ENCODE measurements at places on chromosomes 3 and 15. TPM values are rescaled to one million over a fixed set of nuclear protein-coding genes. Genes with fewer than 3 reads are reported as not detected.

GRCh38 chr3:141441381-141442364 is 45.2 kb upstream of the RASA2 start:
- peak; percentile 89 for DNase-seq
- no peaks in the 10 kb centered on the region for H3K27me3 ChIP-seq
- H3K36me3 ChIP-seq = peaks cover 41% of the 10 kb centered on the region
- peak overlapping the region; percentile 60 for H3K27ac ChIP-seq
- peaks cover 21% of the 10 kb centered on the region for H3K4me1 ChIP-seq

GOLGA8B gene
- 135 TPM for polyA plus RNA-seq

GRCh38 chr3:156772588-156773206 is 53.5 kb upstream of the LEKR1 start:
- no peak for DNase-seq
- no peaks in the 10 kb centered on the region for H3K4me1 ChIP-seq
- H3K4me3 ChIP-seq = no peak overlapping the region
- H3K36me3 ChIP-seq = no peaks in the 10 kb centered on the region

DNA sequence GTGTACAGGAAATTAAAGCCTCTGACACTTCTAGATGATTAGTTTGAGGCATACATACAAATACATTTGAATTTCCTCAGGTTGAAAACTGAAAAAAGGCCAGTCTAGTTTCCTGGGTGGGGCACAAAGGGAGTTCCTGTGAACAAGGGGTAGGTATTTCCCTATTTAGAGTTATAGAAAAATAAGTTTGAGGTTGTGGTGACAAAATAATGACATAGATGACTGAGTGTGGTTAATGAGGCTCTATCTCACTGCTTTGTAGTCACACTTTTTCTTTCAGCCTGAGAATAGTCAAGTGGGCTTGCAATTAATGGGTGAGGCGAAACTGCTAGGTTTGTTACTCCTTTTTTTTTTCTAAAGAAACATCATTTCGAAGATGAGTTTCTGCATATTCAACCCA is 4.3 kb downstream of the SLCO3A1 start:
- DNase-seq = no peak
- no peak overlapping the region for H3K4me3 ChIP-seq
- peaks cover 73% of the 10 kb centered on the region for H3K4me1 ChIP-seq
- H3K27ac ChIP-seq = no peak overlapping the region

GRCh38 chr3:130093741-130094391 is 12.2 kb downstream of the ALG1L2 start:
- peak overlapping the region; percentile 35 for H3K27ac ChIP-seq
- peak overlapping the region; percentile 28 for H3K4me3 ChIP-seq
- no peaks in the 10 kb centered on the region for H3K36me3 ChIP-seq
- DNase-seq = peak; percentile 85

HIGD2B gene
- polyA plus RNA-seq = not detected

DNA sequence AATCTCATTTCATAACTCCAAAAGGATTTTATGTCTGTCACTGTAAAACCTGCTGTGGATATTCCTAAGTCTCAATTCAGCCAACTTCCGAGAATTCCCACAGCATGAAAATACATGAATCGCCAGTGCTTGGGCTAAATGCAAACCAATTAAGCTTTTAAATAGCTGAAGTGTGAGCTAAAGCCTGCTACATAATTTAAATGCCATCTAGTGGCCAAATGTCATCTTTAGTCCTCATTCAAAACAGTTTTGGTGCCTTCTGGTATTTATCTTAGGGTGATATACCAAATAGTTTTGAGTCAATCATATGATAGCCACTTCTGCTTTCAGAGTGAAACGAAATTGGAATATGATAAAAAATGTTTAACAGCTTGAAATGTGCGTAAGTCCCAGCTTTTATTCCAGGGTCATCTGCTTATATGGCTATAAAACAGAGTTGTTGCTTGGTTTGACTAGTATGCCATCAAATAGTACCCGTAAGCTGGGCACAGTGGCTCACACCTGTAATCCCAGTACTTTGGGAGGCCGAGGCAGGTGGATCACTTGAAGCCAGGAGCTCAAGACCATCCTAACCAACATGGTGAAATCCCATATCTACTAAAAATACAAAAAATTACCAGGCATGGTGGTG is 41.8 kb upstream of the CCNL1 start:
- H3K27ac ChIP-seq = no peak overlapping the region
- H3K36me3 ChIP-seq = no peaks in the 10 kb centered on the region
- no peaks in the 10 kb centered on the region for H3K27me3 ChIP-seq

DNA sequence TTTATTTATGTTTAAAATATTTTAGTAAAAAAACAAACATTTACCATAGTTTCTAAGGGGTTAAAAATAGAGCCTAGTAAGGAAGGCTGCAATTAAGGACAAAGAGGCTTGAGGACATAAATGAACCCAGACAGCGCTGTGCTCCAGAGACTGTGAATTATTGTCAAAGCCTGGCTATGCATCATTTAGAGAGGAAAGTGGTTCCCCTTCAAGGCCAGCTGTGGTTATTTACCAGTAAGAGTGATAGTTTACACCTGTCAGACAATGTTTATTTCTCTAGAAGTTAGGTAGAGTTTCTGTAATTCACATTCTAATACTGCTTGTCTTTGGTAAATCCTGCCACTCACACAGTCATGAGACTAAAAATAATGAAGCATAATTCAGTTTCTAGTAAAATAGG is 32.4 kb upstream of the PIK3R4 start:
- H3K4me3 ChIP-seq = no peak overlapping the region
- no peak for DNase-seq
- no peaks in the 10 kb centered on the region for H3K27me3 ChIP-seq
- H3K4me1 ChIP-seq = no peaks in the 10 kb centered on the region
- H3K36me3 ChIP-seq = no peaks in the 10 kb centered on the region
- H3K27ac ChIP-seq = no peak overlapping the region

DNA sequence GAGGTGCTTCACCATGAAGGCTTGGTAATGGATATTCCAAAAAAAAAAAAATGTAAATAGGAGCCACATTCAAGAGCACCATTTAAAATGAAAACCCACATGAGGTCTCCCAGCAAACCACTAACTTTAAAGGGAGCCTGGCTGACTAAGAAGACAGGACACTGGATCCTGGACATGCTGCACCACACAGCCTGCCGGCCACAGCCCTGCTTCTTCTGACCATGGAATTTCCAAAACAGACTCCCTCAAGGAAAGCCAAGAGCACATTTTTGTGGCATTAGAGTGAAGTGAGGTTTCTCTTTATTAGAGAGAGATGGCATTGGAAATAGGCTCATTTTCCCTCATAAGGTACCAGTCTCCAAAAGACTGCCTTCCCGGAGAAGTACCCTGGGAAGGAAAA is 113.9 kb downstream of the RORA start:
- H3K36me3 ChIP-seq = no peaks in the 10 kb centered on the region
- no peaks in the 10 kb centered on the region for H3K27me3 ChIP-seq
- H3K4me1 ChIP-seq = no peaks in the 10 kb centered on the region
- no peak overlapping the region for H3K27ac ChIP-seq
- no peak overlapping the region for H3K4me3 ChIP-seq

TEX55 gene
- polyA plus RNA-seq = not detected

DNA sequence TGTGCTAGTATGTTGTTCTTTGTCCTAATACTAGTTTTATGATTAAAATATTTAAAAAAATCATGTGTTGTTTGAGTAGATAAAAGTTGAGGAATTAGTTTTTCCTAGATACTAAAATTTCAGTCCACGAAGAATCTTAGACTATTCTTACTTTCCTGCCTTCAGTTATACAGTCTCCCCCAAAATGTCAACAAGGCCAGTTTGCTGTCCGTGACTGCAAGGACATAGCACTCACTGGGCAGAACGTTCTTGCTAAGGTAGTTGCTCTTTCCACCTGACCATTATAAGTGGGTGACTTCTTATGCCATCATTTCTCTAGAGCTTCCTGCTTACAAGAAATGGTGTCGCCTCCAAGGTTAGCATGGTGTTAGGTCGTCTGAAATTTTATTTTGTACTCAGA is 32.8 kb downstream of the KAT2B start:
- no peak for DNase-seq
- H3K4me3 ChIP-seq = no peak overlapping the region
- H3K27ac ChIP-seq = no peak overlapping the region

CCDC39 gene
- polyA plus RNA-seq = 0.11 TPM

- H3K27me3 ChIP-seq = no peaks in the 10 kb centered on the region
- H3K36me3 ChIP-seq = no peaks in the 10 kb centered on the region
- H3K4me1 ChIP-seq = no peaks in the 10 kb centered on the region
- DNase-seq = no peak
Measured at GRCh38 chr15:60933900-60934885, 294.9 kb downstream of the RORA start.

- H3K27ac ChIP-seq = no peak overlapping the region
- no peak for DNase-seq
- no peaks in the 10 kb centered on the region for H3K4me1 ChIP-seq
Measured at GRCh38 chr15:43881245-43881644, 54.4 kb downstream of the WDR76 start.

BFSP2 gene
- 15.9 TPM for polyA plus RNA-seq

TUSC7 gene
- not detected for polyA plus RNA-seq

P2RY14 gene
- polyA plus RNA-seq = 1.8 TPM

- peak; percentile 88 for DNase-seq
- H3K4me3 ChIP-seq = no peak overlapping the region
- H3K27me3 ChIP-seq = no peaks in the 10 kb centered on the region
- peaks cover 79% of the 10 kb centered on the region for H3K4me1 ChIP-seq
- H3K27ac ChIP-seq = peak overlapping the region; percentile 51
- peaks cover 51% of the 10 kb centered on the region for H3K36me3 ChIP-seq
Measured at GRCh38 chr3:105853801-105854432, 14.9 kb downstream of the CBLB start.

HCN4 gene
- not detected for polyA plus RNA-seq

PARP14 gene
- 43.5 TPM for polyA plus RNA-seq

GRCh38 chr3:176490357-176490756 is 706.9 kb downstream of the TBL1XR1 start:
- H3K36me3 ChIP-seq = no peaks in the 10 kb centered on the region
- no peaks in the 10 kb centered on the region for H3K4me1 ChIP-seq
- DNase-seq = no peak
- H3K4me3 ChIP-seq = no peak overlapping the region
- no peaks in the 10 kb centered on the region for H3K27me3 ChIP-seq

- no peak overlapping the region for H3K4me3 ChIP-seq
- no peaks in the 10 kb centered on the region for H3K36me3 ChIP-seq
- DNase-seq = no peak
- H3K27me3 ChIP-seq = no peaks in the 10 kb centered on the region
Measured at GRCh38 chr15:71093054-71094024, 21.9 kb upstream of the THSD4 start.

CFAP91 gene
- polyA plus RNA-seq = 11.0 TPM

- H3K4me1 ChIP-seq = peaks cover 42% of the 10 kb centered on the region
- no peak overlapping the region for H3K27ac ChIP-seq
- H3K36me3 ChIP-seq = peaks cover 14% of the 10 kb centered on the region
Measured at GRCh38 chr15:40891810-40892446, 2.3 kb upstream of the VPS18 start.

GRCh38 chr15:99492275-99492674 is 73.5 kb upstream of the MEF2A start:
- H3K4me3 ChIP-seq = no peak overlapping the region
- H3K36me3 ChIP-seq = no peaks in the 10 kb centered on the region
- no peak for DNase-seq
- H3K4me1 ChIP-seq = peaks cover 21% of the 10 kb centered on the region

GRCh38 chr3:67334588-67334987 is 319.8 kb downstream of the SUCLG2 start:
- no peak overlapping the region for H3K27ac ChIP-seq
- DNase-seq = no peak
- no peak overlapping the region for H3K4me3 ChIP-seq
- H3K36me3 ChIP-seq = no peaks in the 10 kb centered on the region
- H3K4me1 ChIP-seq = no peaks in the 10 kb centered on the region

DCBLD2 gene
- polyA plus RNA-seq = 1.1 TPM

ASB14 gene
- polyA plus RNA-seq = not detected

DNA sequence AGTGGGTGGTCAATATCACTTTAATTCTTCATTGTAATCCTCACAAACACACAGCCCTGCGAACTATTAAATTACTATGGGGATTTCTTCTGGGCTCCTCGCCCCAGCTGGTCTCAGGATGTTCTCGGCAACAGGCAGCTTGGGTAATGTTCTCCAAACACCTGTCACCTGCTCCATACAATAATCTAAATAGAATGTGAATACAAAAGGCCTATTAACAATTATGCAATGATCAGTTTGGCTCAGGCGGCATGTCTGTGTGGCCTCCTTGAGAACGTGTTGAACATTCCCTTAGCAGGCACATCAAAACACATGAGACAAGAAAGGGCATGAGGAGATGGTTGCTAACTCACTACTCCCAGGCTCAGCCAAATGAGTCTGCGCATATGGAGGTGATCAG is 158.6 kb upstream of the KBTBD8 start:
- no peaks in the 10 kb centered on the region for H3K27me3 ChIP-seq
- no peak overlapping the region for H3K4me3 ChIP-seq

- H3K4me1 ChIP-seq = peaks cover 34% of the 10 kb centered on the region
- H3K4me3 ChIP-seq = no peak overlapping the region
- no peak for DNase-seq
- no peaks in the 10 kb centered on the region for H3K27me3 ChIP-seq
- peak overlapping the region; percentile 70 for H3K27ac ChIP-seq
- H3K36me3 ChIP-seq = peaks cover 3% of the 10 kb centered on the region
Measured at GRCh38 chr3:45964139-45964538, 20.9 kb downstream of the CXCR6 start.

DNA sequence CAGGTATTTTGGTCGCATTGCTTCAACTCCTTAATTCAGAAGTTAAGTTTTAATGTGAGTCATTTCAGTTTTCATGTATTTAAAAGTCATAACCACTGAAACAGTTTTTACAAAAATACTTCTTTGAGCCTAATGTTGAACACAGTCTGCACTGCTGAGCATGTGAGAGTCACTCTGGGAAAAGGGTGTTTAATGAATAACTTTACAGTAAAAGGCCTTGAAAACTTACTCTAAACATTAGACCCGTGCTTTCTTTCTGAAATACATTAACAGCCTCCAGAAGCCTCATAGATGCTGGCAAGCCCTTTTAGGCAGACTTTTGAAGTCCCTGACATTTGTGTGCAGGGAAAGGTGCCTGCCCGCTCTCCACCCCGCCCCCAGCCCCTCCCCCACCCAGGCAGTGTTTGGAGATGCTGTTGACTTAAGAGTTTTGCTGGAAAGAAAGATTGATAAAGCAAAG is 68.9 kb upstream of the NR2F2 start:
- H3K4me1 ChIP-seq = no peaks in the 10 kb centered on the region
- no peak for DNase-seq
- H3K27me3 ChIP-seq = no peaks in the 10 kb centered on the region
- H3K36me3 ChIP-seq = no peaks in the 10 kb centered on the region
- no peak overlapping the region for H3K27ac ChIP-seq
- H3K4me3 ChIP-seq = no peak overlapping the region

DNA sequence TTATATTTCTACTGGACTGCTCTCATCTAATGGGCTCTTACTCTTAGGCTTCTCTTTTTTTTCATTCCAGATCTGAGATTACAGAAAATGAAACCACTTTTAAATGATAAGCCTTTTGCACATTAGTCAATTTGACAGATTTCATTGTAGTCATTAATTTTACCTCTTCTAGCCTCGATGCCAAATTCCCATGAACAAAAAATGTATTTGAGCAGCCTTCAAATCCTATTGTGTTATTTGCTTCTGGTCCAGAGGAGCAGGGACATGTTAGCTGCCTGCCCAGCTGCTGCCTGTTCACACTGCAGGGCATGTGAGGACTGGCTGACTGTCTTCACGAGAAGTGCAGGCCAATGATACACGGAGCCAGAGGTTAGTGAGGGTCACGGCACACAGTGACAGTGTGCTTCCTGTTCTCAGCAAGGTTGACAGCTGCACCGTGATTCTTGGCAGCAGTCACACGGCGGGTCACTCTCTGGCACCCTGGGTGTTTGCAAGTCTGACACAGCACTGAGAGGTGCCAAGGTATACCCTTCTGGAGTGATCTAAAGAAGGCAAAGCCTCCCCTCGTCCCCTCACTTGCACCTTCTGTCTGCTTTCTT is 40.8 kb downstream of the KAT2B start:
- peaks cover 18% of the 10 kb centered on the region for H3K4me1 ChIP-seq
- peaks cover 2% of the 10 kb centered on the region for H3K36me3 ChIP-seq
- no peak overlapping the region for H3K27ac ChIP-seq
- no peaks in the 10 kb centered on the region for H3K27me3 ChIP-seq
